ENCODE measurements at places on chromosomes 6 and 20.

DNA sequence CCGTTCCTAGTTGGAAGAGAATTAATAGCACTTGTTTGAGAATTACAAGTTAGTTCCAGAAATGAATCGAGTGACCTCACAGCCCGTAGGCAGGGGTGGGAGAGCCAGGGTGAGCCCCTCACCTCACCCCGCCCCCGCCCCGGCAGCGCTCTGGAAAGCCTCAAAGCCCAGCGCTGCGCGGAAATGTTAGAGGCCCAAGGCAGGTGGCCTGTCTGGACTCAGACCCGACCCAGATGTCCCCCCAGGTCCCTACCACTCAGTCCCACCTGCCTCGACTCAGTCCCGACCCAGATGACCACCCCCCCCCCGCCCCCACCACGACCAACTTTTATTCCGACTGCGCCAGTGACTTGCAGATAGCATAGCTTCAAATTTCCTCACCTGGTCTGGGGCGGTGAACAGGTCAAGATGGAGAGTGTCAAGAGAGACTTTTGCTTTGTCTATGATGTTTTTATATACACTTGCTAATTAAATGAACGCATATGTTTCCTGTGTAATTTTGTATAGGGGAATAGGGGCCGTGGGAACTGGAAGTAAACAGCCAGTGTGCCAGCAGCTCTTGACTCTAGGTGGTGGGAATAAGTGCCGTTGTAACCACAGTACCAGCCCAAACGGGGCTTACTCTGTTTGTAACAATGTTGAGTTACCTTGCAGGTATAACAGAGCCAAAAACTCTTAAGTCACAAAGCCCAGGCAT, 1.2 kb upstream of the PXDC1 start:
- no peak for DNase-seq

DNA sequence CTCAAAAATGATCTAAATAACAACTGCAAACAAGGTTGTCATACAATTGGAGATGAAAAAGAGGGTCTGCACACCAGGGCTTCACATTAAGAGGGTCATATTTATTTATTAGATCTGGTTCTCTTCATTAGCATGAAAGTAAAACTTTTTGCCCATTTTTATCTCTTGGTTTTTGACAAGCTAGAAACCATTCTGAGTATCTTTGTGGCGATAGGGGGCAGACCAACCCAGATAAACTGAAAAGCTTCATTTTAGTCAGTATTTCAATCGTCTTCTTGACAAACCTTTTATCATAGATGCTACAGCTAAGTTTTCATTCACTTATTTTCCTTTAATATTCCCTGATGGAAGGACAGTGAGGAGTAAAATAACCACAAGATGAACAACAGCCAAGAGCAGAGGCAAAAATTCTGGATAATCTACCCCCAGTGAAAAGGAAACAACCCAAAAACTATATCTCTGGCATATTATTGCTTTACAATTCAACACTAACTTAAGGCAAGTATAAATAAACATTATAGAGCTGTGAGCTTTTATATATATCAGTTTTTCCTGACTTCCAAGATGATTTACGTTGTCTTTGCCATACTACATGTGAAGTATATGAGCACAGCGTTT, 45.2 kb downstream of the THEMIS start:
- DNase-seq = no peak

GRCh38 chr6:24545691-24546090, 50.9 kb downstream of the ALDH5A1 start:
- DNase-seq = no peak

GRCh38 chr20:63072991-63073737, 66.4 kb upstream of the BHLHE23 start:
- no peak for DNase-seq

DNA sequence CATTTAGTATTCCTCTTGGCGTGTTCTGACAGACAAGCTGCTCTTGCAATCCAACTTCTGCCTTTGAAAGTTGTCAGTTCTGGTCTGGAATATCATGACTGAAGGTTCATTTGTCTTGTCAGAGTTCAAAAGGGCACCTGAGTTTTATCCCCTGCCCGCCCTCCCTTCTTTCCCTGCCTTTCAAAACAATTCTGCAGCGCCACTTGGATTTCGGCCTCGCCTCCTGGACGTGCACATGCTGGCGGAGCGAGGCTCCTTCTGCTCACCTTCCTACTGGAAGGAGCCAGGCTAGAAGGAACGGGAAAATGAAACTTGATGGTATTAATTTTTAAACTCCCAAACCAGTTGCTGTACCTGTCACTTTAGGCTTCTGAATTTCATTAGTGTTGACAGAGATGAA, 55.7 kb upstream of the HDGFL1 start:
- no peak for DNase-seq

DNA sequence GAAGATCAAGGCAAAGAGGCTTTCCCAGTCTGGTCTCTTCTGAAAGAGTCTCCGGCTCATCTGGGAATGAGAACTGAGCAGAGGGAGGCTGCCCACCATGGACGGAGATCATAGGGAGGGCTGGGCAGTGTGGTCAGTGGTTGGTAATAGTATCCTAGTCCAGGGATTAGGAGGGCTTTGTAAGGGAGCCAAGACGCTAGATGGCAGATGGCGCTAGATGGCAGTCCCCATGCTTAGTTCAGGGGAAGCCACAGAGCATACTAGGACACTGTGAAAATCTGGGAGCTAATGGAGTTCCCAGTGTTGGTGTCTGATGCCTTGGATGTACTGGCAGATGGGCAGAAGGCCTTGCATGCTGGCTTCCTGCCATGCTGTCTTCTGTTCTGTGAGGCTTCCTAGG, 21.7 kb upstream of the DAAM2 start:
- DNase-seq = no peak

GRCh38 chr6:34027445-34027936, 118.4 kb downstream of the GRM4 start:
- peak; percentile 6 for DNase-seq

DNA sequence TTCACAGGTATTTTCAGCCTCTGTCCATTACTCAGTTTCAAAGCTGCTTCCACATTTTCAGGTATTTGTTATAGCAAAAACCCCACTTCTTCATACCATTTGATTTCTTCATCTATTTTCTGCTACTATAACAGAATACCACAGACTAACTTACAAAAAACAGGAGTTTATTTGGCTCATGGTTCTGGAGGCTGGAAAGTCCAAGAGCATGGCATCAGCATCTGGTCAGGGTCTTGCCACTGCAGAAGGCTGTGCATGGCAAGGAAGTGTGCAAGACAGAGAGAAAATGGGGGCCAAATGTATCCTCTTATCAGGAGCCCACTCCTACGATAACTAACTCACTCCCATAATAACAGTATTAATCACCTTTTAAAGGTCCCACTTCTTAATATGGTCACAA, 82.8 kb upstream of the FOXA2 start:
- no peak for DNase-seq

- DNase-seq = no peak
Measured at GRCh38 chr6:150175586-150176151, 32.8 kb downstream of the PPP1R14C start.

GRCh38 chr20:32611286-32611685, 26.2 kb upstream of the NOL4L start:
- DNase-seq = no peak

- no peak for DNase-seq
Measured at GRCh38 chr6:87807475-87807874, 105.4 kb upstream of the AKIRIN2 start.

DNA sequence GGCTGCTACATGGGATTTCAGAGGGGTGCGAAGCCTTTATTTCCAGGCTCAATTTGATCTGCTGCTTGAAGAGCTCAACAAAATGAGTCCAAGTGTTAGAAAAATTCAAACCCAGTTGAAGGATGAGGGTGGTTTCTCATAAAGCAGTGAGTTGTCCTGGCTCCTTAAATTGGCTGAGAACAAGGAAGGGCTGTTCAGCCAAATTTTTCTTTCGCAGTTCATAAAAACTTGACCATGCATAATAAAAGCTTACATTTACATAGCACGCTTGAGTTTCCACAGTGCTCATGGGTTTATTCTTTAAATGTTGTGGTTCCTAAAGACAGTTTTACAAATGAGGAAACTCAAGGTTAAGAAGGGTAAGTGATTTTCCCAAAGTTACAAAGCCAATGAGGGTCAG, 174.4 kb upstream of the FOXA2 start:
- no peak for DNase-seq

GRCh38 chr20:45358282-45359068, 4.5 kb upstream of the SYS1 start:
- DNase-seq = no peak

- no peak for DNase-seq
Measured at GRCh38 chr6:117326396-117326795, 61.0 kb downstream of the VGLL2 start.

- no peak for DNase-seq
Measured at GRCh38 chr6:158698931-158699330, 49.1 kb downstream of the SYTL3 start.
